ENCODE measurements at places on chromosomes 2 and 18.

DNA sequence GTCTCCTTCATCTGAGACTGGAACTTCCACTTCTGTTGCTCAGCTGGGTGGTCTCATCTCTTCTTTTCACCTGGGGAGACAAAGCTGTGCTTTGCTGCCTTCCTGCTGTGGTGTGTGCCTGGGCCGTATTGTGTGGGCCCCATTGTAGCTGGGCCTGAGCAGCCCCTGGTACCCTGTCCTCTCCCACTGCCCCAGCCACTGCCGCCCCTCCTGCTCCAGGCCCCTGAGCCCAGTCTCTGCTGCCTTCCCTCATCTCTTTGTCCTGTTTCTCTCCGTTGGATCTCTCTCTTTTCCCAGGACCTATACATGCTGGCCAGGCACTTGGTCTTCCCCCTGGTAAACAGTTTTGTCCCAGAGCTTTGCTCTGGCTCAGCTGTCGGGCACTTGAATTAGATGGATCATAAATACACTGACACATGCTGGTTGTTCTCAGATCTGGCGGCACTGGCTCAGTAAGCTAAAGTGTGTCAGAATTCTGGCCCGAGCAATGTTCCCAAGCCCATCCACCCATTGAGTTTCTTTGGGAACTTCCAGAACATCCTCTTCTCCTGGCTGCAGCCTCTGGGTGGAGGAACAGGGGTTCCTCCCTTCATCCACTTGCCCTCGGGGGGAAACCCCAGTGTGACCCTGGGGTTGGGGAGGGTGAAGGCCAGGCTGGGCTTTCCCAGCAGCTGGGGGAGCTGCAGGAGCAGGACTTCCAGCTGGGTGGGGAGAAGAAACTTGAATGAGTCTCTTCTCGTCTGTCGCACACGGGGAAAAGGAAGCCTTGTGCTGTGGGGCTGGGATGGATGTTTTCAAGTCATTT is 99.0 kb downstream of the DGKD start:
- no peak for DNase-seq

DNA sequence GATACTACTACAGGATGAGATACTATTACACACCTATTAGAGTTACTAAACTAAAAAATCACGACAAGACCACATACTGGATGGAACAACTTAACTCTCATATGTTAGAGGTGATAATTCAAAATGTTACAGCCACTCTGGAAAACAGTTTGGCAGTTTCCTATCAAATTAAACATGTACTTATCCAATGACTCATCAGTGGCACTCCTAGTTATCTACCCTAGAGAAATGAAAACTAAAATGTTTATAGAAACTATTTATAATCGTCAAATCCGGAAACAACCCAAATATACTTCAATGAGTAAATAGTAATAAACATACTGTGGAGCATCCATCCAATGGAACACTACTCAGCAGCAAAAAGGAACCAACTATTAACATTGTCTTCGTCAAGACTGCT is 137.0 kb upstream of the RBBP8 start:
- DNase-seq: no peak

GRCh38 chr2:22912398-22912797 is 472.6 kb upstream of the KLHL29 start:
- peak; percentile 11 for DNase-seq

DNA sequence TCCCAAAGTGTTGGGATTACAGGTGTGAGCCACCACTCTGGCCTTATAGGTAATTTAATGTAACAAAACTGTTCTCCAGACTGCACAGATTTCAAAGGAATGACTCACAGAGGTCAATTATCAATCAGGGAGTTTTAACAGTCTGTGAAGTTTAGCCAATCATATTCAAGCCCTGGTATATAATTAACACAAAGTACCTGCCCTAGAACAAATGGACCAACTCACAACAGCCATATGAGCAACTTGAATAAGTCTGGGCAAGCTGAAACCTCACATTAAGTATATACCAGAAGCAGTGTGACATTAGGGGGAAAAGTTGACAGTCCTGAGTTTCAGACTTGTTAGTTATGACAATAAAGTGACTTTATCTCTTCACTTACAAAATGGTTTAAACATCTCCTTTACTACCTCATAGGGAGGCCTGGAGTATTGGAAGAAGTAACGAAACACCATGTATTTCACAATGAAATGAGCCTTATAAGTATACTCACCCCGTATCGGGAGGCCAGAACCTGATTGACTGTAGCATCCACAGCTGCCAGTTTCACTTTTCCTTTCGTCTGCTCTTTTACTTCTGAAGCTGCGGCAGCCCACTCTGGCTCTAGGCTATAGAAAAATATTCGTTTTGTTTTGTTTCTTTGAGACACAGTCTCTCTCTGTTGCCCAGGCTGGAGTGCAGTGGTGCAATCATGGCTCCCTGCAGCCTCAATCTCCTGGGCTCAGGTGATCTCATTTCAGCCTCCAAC is 22.2 kb downstream of the PDIA6 start:
- DNase-seq: no peak

- no peak for DNase-seq
Measured at GRCh38 chr18:11865071-11865470, 13.9 kb downstream of the CHMP1B start.

- DNase-seq: no peak
Measured at GRCh38 chr2:75290600-75291150, 91.4 kb upstream of the TACR1 start.

GRCh38 chr2:269356-270030 is 4.7 kb downstream of the ACP1 start:
- DNase-seq: no peak

Data from NCI-H345 (cell line).